RCC 7860 (cell line): ENCODE measurements at places on chromosomes 6 and 20.

GRCh38 chr6:44341095-44341890 is 1.2 kb upstream of the SPATS1 start:
- no peak for DNase-seq

DNA sequence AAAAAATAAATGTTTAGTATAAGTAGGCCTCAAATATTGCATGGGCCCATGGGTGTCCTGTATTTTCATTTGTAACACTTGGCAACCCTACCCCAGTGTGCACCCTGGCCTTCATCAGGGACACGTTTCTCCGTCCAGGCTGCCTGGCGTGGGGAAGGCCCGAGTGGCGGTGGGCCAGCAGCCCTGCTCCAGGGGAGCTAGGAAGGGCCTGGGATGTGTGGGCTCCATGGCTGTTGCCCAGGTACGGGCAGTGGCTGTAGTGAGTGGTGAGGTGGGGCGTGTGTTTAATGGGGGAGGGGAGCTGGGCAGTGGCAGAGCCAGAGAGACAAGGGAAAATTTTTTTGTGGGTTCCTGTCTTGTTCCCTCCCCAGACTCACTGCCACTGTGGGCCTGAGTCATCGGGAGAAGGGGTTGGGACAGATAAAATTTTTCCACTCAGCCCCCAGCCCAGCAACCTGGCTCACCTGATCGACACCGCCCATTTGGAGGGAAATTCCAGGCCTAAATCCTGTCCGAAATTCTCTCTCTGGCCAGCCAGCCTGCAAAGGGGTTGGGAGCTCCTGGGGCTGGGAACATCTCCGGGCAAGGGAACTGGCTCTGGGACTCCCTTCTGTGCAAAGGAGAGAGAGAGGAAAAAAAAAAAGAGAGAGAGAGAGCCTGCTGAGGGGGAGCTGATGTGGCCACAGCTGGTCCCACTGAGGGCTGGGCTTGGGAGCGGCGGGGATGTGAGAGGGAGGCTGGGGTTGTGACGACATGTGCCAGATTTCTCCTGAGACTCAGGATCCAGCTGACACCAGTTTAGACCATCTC is 32.5 kb upstream of the VEGFA start:
- no peak for DNase-seq

- DNase-seq = peak; percentile 10
Observed at GRCh38 chr6:136517002-136517401, 33.2 kb downstream of the MAP7 start.

DNA sequence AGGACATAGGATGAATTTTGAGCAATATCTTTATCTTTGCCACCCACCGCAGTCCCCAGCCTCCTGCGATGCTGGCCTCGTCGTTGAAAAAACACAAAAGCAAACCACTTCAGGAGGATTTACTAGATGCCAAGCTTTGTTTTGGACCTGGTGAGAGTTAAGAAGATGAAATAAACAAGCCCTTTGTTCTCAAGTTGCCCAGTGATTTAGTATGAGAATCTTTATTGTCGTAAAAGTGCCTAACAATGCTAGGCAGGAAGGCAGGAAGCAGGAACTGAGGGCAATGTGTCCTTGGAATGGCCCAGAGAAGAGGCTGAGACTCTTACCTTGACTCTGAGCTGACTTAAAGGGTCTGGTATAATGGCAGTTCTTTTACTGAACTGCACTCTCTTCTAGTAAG is 116.0 kb downstream of the TRMT11 start:
- DNase-seq = no peak

GRCh38 chr6:39366931-39367618 is 44.6 kb upstream of the KCNK16 start:
- no peak for DNase-seq

- DNase-seq = no peak
Observed at GRCh38 chr6:118212451-118213173, 305.5 kb downstream of the SLC35F1 start.

DNA sequence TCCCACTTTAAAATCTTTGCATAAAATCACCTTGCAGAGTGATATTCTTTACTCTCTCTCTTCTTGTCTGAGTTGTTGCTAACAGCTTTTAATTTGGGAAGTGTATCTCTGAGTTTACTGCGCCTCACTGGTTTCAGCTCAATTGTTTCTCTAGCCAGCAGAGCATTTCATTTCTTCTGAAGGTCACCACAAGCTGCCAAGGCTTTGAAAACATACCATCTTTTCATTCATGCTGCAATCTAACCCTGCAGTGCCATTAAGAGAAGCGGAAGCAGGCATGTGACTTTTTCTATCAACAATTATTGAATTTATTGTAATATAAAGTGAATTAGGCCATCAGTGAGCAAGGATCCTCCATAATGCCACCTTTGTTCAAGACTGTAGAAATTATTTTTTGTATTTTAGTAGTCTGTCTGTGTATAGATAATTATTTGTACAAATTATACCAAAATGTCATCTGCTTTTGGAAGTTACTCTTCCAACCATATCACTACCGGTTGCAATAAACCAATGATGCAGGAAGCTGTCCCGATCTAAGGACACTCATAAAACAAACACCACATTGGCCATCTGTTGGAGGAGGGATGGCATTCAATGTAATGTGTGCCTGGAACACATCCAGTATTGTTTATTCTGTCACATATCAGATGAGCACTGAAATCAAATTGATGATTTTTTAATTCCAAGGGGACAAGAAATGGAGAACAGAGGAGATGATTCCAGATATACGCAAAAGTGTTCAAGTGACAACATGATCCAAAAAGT is 26.8 kb downstream of the HS3ST5 start:
- no peak for DNase-seq

DNA sequence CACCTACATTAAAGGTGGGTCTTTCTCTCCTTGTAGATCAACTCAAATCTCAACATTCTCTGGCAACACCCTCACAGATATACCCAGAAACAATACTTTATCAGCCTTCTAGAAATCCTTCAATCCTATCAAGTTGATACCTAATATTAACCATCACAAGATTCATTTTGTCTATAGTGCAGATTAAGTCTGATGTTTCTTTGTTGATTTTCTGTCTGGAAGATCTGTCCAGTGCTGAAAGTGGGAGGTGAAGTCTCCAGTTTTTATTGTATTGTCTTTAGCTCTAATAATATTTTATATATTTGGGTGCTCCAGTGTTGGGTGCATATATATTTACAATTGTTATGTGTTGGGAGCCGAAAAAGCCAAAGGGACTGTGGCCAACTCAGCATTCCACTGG is 493.9 kb upstream of the ADGRB3 start:
- DNase-seq = no peak

DNA sequence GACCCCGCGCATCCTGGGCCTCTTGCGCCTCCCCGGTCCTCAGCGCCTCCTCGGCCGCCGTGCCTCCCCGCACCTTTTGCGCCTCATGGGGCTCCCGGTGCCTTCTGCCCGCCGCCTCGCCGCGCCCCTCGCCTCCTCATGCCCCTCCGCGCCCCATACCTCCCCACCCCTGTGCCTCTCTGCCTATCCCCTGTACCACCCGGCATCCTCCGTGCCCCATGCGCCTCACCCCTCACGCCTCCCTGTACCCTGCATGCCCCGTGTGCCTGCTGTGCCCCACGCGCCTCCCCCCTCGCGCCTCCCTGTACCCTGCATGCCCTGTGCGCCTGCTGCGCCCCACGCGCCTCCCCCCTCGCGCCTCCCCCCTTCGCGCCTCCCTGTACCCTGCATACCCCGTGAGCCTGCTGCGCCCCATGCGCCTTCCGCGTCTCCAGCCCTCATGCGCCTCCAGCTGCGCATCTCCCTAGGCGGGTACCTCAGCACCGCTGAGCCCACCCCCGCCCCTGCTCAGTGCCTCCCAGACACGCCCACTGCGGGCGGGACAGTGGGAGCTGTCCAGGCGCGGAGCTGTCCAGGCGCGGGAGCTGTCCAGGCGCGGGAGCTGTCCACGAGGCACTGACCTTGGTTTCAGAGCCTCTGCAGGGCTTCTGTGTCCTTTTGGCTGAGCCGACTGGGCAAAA is 37.1 kb downstream of the IGF2R start:
- DNase-seq = no peak

GRCh38 chr20:45118028-45118427 is 3.1 kb upstream of the WFDC5 start:
- DNase-seq = no peak

DNA sequence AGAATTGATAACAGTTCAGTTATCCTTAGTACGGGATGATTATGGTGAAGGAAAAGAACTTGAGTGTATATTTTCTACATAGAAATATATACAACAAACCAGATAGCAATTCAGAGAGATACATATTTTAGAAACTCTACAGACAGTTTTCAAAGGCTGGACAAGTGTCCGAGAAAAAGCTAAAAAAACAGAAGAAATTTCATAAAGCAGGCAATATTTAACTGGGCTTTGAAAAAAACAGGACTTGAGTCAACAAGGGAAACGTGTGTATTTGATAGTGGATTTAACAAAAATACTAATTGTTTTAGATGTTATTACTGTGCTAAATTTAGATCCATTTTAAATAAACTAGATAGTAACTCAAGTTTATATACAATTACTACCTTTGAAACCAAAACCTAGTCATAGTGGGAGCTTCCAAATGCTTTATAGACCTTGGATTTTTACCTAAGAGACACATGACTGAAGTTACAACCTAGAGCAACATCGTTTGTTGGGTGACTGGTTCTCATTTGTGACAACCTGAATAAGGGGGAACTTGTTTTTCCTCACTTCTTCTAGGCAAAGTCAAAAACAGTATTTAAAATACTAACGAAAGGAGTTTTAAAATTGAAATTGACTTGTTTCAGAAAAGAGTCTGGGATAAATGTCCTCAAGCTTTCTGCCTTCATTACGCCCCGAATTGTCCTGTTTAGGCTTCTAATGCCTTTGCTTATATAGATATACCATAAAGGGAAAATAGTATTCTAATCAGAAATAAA is 116.7 kb upstream of the PRSS16 start:
- DNase-seq = no peak

- DNase-seq = no peak
Observed at GRCh38 chr6:36751091-36751490, 53.5 kb downstream of the RAB44 start.

- DNase-seq = no peak
Observed at GRCh38 chr20:17431621-17432364, 99.4 kb downstream of the BFSP1 start.

- peak; percentile 31 for DNase-seq
Observed at GRCh38 chr6:42520786-42521607, 42.8 kb upstream of the UBR2 start.
